ENCODE measurements at places on chromosomes 12 and 14.

DNA sequence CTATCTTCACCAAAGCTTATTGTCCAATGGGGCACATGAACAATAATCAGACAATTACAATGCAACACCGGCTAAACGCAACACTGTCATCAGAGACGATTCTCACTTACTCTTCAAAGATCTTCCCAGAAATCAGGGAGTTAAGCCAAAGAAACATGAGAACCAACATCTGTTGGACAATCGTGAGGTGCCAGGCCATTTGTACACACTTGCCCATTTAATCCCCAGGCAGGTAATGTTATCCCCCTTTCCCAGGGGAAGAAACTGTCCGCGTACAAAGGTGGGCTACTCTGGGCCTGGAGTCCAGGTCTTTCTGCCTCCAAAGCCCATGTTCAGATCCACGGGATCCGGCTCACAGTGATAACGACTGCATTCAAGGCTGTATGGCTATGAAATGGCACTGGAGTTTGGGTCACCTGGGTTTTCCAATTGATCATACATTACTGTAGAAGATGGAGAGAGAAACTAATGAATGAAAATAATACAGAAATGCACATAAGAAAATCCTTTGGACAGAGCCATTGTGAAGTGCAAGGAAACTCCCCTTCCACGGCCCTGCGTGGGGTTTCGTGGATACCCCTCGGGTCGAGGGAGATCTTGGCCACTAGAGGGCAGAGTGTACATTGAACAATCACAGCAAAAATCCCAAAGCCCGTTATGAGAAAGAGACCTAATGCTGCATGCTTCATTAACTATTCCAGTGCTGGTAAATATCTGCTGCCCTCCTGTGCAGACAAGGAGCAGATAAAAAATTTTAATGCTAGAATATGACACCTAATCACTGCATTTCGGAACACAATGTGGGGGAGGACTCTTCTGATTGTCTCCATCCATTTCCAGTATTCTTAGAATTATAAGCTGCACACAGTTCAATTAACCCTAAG, 111.4 kb downstream of the EGLN3 start:
- DNase-seq = peak; percentile 30

GRCh38 chr12:28776220-28776619, 372.9 kb upstream of the FAR2 start:
- DNase-seq = no peak

- DNase-seq = no peak
Observed at GRCh38 chr12:117580718-117581062, 219.3 kb upstream of the NOS1 start.

- no peak for DNase-seq
Observed at GRCh38 chr14:22276913-22277816, 311.9 kb downstream of the DAD1 start.

- no peak for DNase-seq
Observed at GRCh38 chr12:99917711-99918402, 66.9 kb downstream of the ANKS1B start.

DNA sequence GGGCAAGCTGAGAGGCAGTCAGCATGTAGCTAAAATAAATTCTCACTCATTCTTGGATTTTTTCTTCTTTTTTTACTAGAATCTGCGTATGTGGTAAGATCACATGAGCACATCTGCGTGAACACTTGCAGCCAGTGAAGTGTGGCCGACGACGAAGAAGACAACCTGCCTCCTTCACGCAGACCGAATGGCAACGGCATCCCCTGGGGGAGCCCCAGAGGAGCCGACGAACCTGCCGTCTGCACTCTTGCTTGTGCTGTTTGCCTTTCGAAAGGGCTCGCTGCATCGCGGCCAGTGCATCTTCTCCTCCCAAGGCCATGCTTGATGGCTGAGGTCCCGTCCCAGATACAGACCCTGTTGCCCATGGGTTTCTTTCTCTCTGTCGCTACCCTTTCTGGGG, 113.8 kb downstream of the KCNK10 start:
- DNase-seq = no peak

DNA sequence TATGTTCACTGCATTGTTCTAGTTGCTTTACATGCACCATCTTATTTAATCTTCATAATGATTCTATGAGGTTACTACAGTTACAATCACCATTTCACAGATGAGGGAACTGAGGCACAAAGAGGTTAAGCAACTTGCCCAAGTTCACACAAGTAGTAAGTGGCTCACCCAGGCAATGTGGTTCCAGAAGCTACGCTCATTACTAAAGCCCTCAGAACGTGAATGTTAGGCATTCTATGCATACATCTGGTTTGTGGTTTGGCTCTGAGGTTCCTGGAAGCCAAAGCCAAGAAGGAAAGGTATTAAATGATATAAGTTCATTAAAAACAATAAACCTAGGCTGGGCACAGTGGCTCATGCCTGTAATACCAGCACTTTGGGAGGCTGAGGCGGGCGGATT, 14.4 kb upstream of the VRTN start:
- DNase-seq = no peak

DNA sequence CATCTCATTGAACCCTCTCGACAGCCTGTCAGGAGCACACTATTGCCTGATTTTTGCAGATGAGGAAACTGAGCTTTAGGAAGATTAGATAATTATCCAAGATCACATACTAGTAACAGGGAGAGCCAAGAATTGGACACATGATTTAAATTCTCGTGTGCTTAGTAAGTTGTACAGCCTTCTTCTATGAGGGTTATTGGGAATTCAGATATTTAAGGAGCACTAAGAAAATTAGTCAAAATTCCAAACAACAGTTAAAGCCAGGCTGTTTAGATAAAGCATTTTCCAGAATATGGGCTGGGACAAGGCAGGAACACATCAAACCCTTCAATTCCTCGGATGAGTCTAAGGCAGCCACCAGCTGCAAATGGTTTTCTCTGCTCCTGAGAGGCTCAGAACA, 148.8 kb downstream of the TMEM30B start:
- no peak for DNase-seq

GRCh38 chr12:71439362-71439612, 311 bp upstream of the LGR5 start:
- no peak for DNase-seq

- DNase-seq = no peak
Observed at GRCh38 chr14:84657911-84658310, 872.0 kb upstream of the FLRT2 start.

- no peak for DNase-seq
Observed at GRCh38 chr14:70166530-70167203, 22.1 kb downstream of the SLC8A3 start.

- no peak for DNase-seq
Observed at GRCh38 chr14:35385042-35385839, 19.3 kb downstream of the NFKBIA start.

DNA sequence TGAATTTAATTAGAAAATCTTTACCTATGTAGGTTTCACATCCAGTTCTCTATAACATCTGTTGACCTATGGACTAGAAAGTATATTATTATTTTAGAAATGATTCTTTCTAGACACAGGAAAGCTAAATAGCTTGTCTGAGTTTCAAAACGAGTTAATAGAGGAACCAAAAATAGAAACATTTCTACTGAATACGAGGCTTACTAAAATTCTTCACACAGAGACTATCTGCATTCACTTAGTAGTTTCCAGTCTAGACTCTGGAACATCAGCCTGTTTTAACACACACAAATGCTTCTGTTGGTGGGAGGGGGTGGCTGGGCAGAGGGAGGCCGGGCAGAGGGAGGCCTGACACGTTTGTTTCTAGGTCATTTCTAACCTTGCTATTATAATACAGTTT, 29.7 kb downstream of the RGS6 start:
- no peak for DNase-seq

DNA sequence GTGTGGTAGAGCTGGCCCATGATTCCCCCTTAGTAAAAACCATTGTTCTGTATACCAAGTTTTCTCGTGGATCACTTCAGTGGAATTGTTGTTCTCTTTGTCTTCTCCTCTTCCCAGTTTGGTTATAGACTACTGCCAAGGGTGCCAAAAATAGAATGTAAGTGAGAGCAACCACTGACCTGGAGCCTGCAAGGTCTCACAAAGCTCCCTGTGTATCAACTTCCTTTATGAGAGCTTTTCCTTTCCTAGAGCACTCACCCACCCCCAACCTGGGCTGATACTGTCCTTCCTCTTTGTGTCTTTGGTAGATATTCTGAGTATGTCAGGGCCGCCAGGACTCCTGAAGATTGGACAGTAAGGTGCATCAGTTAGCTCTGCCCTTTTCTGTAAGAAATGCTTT, 101.0 kb downstream of the SCN8A start:
- DNase-seq = no peak

Measured in GM18507 (cell line).